ENCODE measurements at places on chromosomes 6 and 20.

GRCh38 chr6:53943395-53943794, 148.6 kb downstream of the LRRC1 start:
- DNase-seq: no peak

- no peak for DNase-seq
Measured at GRCh38 chr20:41631826-41632225, 13.6 kb upstream of the CHD6 start.

DNA sequence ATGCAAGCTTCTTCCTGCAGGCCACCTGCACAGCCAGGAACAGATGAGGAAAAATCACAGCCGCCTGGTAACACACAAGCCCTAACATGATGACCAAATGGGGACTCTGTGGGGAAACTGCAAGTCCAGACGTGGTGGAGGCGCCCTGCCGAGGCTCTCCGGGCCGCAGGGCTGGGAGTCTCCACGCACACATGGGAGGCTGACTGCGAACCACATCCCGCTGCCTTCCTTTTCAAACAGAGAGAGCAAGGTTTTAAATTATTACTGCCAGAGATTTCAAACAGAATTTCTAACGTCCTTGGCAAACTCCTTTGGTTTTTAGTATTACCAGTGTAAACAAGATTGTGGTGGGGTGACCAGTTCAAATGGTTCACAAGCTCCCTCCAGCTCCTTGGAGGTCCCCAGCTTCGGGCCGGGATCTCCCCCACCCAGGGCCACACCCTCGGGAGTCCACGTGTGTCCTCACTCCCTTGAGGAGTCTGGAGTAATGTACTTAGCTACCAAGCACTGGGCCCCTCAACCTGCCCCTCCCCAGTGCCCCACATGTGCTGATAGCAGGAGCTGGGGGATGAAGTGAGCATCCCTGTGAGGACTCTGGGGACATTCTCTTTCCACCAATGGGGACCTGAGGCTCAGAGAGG, 252.7 kb downstream of the TAF4 start:
- no peak for DNase-seq

- DNase-seq: peak; percentile 76
Measured at GRCh38 chr6:11366183-11366933, 133.9 kb upstream of the NEDD9 start.

DNA sequence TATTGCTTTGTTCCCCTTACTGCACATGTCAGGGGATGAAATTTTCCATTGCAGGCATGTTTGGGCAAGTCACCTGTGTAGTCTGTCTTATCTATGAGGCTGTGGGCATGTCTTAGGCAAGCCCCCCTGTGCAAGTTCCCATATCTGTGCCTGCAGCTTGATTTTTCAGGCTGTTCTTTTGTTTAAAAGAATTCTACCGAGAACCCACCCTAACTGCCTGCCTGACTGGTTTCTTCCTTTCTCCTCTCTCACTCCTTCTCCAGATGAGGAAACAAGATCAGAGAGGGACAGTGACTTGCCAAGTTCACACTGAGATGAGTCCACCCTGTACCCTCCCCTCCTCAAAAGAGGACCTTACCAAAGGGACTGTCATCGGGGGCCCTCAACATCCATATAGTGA, 11.0 kb downstream of the TREML2 start:
- no peak for DNase-seq

GRCh38 chr6:67336014-67336413, 1299.1 kb upstream of the ADGRB3 start:
- DNase-seq: no peak

- no peak for DNase-seq
Measured at GRCh38 chr6:70396796-70397729, 16.2 kb upstream of the FAM135A start.

GRCh38 chr20:46051556-46052308, 22.7 kb downstream of the SLC12A5 start:
- no peak for DNase-seq

DNA sequence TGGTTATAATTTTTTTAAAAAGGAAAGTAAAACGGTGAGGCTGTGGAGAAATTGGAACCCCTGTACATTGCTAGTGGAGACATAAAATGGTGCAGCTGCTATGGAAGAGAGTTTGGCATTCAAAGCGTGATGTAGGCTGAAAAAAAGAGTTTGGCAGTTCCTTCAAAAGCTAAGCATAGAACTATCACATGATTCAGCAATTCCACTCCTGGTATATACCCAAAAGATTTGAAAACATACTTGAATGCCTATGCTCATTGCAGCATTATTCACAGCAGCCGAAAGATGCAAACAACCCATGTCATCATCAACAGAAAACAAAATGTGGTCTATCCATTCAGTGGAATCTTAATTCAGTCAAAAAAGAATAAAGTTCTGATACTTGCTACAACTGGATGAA, 4.5 kb upstream of the SGK2 start:
- DNase-seq: no peak

- DNase-seq: no peak
Measured at GRCh38 chr20:50919567-50919966, 11.7 kb downstream of the ADNP start.

DNA sequence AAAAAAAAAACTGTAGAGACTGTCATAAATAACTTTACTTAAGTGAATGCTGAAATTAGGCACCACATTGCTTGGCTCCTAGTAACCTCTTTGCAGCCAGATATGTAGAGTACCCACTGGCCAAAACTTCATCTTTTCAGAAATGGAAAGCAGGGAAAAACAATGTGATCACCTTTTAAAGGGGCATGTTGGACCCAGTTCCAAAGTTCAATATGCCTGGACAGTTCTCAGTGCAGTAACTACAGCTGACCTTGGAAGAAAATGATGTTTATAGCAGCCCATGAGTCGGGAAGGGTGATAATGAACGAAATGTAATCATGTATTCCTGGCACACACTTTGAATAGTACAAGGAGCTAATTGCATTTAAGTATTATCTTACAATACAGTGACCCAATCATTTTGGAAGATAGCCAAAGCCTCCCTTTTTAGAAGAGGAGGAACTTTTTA, 93.6 kb upstream of the TAB2 start:
- DNase-seq: no peak

- no peak for DNase-seq
Measured at GRCh38 chr6:121335087-121336008, 1.1 kb upstream of the TBC1D32 start.

GRCh38 chr20:57713505-57713903, 3.7 kb upstream of the PMEPA1 start:
- DNase-seq: no peak

All from stimulated activated CD4-positive, alpha-beta T cell treated with anti-CD3 and anti-CD28 coated beads, Interleukin-4, amount 100 ng/mL, for 24 hours (primary cell).